ENCODE measurements at places on chromosomes 11 and 22.
A peak's percentile ranks its signal among the peaks of the same experiment; 100 is the strongest.

DNA sequence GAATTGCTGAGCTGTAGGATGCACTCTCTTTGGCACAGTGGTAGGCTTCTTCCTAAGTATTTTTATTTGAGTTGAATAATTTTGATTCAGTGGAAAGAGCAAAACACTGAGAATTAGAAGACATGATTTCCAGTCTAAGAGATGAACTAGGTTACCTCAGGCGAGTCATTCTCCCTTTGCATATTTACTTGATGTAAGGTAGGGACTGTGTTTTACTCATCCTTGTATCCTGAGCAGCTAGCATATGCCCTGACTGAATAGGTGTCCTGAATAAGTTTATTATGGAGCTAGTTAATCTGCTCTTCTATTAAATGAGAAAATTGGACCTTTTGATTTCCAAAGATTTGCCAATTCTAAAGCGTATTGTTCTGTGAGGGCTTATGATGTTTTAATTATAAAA, 50.7 kb downstream of the STIM1 start:
- no peak for ATAC-seq

DNA sequence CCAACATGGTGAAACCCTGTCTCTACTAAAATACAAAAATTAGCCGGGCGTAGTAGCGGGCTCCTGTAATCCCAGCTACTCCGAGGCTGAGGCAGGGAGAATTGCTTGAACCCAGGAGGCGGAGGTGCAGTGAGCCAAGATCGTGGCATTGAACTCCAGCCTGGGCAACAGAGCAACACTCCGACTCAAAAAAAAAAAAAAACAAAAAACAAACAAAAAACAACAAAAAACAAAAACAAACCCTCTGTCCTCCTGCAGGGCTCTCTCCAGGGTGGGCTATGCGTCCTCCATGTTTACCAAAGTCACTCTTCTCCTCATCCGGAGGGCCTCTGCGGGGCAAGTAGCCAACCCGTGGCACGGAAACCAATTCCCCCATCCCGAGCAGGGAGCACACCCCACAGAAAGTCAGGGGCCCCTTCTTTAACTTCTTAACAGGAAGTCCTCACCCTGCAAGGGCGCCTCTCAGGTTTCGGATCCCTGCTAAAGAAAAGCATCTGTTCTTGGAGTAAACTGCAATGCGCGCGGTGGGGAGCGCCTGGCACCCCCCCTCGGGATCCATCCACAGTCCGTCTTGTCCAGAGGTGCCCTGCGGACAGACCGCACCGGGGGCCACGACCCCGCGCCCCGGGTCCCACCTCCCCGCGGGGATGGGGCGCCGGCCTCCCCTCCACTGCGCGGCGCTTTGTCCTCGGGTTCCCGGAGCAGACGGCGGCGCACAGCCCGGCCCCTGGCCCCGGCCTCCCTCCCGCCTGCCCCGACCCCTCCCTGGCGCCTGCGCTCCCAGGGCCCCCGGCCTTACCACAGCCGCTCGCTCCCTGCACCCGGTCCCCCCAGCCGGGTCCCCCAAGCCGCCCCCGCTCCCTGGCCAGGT, 712 bp downstream of the CERK start:
- ATAC-seq, result peak; percentile 58

DNA sequence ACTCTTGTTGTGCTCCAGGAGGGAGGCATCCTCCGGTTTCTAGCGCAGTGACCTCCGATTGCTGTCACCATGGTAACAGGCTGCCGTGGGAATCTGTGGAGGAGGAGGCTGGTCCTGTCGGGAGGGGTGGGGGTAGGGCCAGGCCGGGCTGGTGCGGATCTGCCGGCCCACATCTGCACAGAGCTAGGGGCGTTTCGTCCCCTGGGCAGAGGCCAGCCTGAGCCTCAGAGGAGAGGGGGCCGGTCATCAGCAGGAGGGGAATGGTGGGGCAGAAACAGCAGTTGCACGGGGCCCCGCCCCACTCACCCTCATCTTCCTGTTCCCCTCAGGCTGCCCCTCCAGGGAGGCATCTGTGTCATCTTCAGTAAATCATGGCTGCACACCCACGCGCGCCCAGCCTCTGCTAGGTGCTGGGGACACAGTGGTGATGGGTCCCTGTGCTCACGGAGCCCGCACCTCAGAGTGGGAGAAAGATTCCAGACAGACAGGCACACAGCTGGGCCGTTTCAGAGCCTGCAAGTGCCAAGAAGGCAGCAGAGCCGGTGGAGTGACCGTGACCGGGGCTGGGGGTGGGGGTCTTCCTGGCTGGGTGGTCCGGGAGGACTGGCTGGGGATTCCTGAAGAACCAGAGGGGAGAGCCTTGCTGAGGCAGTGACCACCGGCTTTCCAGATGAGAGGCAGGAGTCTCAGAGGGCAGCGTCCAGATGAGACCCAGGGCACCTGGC, 120.5 kb downstream of the CACNA1I start:
- ATAC-seq, result peak; percentile 18

DNA sequence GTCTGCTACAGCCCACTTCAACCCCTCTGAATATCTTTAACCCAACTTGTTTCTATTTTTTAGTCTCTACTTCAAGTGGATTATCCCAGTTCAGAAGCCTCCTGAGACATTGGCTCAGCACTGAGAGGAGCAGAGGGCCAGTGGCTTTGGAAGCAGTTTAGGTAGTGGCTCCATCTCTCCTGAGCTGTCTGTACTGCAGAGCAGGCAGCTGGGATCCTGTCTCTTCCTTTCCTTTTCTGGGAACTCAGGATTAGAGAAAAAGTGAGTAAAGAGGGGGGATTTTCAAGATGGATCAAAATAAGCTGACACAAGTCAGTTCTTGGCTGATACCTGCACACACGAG, 512.0 kb downstream of the OPCML start:
- no peak for ATAC-seq

- no peak for ATAC-seq
Measured at GRCh38 chr11:94876222-94876621, 97.1 kb downstream of the CWC15 start.

DNA sequence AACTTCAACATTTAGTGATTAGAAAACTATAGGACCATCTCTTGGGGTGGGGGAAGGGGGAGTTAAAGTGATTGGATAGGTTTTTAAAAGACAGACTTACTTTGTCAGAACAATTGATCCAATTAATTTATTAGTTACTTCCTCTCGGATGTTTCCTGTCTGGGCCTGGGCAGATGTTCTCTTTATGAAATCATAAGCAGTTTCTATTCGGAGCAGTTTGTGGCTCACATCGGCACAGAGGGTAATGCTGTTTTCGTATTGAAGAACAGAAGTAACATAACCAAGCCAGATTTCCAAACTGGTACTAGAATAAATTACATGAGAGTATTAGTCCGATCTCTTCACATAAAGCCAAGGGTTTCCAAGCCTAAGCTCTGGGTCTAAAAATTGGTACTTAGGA, 20.6 kb downstream of the PIWIL3 start:
- no peak for ATAC-seq

DNA sequence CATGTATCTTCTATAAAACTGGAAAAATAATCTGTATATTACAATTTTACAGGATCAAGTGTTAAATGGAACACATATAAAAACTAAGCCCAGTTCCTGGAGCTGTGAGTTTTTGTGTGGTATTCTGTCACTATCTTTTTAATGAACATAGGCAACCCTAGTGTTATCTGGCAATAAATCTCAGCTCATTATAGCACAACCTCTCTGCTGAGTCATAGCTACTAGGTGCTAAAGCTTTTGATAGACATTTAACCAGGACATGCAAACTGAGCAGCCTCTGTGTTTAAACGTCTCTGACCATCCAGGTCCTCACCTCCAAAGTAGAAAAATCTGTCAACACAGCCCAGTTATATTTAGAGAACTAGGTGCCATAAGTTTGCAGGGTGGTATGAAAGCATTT, 91.0 kb upstream of the CARD18 start:
- ATAC-seq, result no peak

Data from stimulated activated memory B cell treated with anti-CD40 and anti-IgM and Interleukin-4, amounts not matched to agents 10 μg/mL and 1 μg/mL and 100 μg/mL, for 72 hours (primary cell).